NCI-H1092 treated with DMSO at 0.1 percent for 48 hours (cell line): ENCODE measurements at places on chromosomes 7 and 10.

GRCh38 chr10:96188916-96189315 is 58.8 kb downstream of the ZNF518A start:
- DNase-seq, result no peak

GRCh38 chr10:31100662-31101061 is 69.0 kb upstream of the ZNF438 start:
- DNase-seq, result no peak

DNA sequence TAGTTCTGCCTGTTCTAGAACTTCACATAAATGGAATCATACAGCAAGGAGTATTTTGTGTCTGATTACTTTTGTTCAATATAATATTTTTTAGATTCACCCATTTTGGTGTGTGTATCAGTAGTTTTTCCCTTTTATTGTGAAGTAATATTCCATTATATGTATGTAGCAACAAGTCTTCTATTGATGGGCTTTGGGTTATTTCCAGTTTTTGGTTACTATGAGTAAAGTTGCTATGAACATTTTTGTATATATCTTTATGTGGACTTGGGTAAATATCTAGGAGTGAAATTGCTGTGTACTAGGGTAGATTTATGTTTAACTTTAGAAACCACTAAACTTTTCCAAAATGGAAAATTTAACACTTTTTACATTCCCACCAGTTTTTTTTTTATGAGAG is 35.7 kb downstream of the ADK start:
- DNase-seq, result no peak

DNA sequence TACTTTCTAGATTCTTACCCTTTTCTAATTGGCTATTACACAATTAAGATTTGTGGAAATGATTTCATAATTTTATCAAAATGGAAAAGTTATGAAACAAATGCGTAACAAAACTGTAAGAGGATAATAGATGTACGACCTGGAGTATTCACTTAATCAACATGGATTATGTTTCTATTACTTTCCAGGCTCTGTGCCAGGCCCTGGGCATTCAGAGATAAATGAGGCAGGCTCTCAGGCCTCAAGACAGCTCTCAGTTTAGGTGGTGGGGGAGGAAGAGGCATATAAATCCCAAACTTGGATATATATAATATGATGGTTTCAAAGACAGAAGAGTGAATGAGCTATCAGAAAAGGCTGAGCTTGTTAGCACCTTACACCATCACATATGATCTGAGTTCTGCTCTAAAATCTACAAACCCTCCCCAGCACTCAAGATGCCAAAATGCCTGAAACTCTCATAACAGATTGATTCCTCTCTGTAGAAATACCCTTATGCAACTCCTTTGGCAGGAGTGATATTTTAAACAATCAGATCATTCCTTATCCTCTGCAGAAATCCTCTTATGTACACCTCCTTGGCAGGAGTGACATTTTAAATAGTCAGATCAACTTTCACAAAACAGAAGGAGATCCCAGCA is 42.5 kb downstream of the ACBD5 start:
- DNase-seq, result no peak

DNA sequence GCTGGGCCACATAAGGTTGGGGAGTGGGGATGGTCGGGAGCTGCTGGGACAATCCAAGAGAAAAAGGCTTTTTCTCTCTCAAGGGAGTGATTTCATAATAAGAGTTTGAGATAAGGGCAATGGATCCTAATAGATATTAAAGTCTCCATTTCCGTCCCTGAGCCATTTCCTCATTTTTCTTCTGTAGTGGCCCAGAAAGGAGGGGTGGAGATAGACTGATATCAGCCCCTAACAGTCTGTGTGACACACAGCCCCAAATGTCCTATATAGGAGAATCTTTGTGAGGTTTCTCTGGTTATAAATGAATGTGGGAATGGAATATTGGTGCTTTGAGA is 35.2 kb downstream of the PRSS2 start:
- DNase-seq, result no peak

- DNase-seq, result no peak
Measured at GRCh38 chr10:128087884-128088709, 38.1 kb downstream of the MKI67 start.

DNA sequence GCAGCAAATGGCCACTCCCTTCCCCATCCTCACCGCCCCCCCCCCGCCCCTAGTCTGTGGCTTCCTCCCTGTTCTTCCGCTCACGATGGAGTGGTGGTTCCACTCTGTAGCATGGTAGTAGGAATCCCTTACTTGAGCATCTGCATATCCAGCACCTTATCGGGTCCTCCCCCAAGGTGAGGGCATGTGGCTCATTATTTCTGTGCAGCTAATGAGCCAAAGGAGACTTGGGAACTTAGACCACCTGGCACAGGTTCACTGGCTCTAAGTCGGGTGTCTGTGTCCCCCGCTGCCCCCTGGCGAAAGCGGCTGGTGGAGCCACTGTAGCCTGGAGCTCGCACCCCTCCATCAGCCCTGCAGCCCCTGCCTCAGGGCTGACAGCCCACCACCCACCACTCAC is 22.8 kb upstream of the GPR26 start:
- DNase-seq, result no peak

GRCh38 chr7:27689591-27690164 is 27.0 kb upstream of the HIBADH start:
- peak; percentile 29 for DNase-seq
